ENCODE measurements at places on chromosomes 5 and 9. TPM values are rescaled to one million over a fixed set of nuclear protein-coding genes. Genes with fewer than 3 reads are reported as not detected.

Gene CDC20B
- total RNA-seq = not detected

DNA sequence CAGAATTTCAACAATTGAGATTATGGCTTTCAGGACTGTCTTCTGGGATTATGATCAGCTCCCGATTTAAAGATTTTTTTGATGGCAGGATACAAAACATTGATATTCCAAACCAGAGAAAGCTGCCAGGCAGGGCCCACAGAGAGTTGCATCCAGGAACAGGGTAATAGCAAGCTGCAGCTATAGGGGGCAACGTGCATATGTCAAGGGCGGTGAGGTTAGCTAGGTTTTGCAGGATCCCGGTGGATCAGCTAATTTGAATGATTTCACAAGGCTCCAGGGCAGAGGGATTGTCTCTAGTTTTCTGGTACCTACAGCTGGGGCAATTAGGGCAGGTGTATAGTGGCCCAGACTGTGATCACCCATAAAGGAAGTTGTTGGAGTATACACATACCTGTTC lies 339.4 kb downstream of the CHSY3 start:
- no peak for DNase-seq

Gene ZNF474
- 0.57 TPM for total RNA-seq

Gene PPP3R2
- total RNA-seq = not detected

All from T-helper 17 cell (primary cell).